ENCODE measurements at places on chromosomes 16 and 17.
A peak's percentile ranks its signal among the peaks of the same experiment; 100 is the strongest.

GRCh38 chr17:40364121-40364861 is at the start of gene GJD3:
GJD3 (minus strand) TSS chr17:40364737; CDS start chr17:40363815, 922 bp downstream.
- no peak for DNase-seq

- peak; percentile 94 for DNase-seq
Measured at GRCh38 chr16:47565454-47565853, 104.3 kb downstream of the PHKB start.

- no peak for DNase-seq
Measured at GRCh38 chr16:53357208-53357586, 77.1 kb upstream of the RBL2 start.

DNA sequence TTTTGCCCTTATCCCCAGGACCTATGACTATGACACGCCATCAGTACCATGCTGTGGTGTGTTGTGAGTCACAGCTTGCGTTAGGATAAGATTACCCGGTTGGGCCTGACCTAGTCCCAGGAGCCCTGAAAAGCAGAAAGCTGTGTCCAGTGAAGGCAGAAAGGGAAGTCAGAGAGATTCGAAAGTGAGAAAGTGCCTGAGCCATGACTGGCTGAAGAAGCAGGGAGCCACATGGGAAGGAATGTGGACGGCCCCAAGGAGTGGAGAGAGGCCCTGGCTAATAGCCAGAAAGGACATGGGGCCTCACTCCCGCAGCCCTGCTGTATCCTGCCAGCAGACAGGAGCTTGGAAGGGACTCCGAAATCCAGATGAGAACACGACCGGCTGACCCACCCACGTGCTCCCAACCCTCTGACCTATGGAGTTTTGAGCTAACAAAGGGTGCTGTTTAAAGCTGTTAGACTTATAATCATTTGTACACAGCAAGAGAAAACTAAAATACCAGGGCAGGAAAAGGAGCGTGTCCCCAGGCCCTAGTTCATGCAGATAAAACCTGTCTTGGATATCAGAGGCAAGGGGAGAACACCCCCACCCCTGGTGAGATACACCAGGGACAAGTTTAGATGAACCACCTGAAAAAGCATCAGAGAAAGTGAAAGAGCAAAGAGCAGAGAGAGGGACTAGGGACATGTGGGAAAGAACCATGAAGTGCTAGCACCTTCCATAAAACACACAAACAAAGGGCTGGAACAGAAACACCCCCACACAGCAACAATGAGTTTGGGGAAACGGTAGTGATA is 115.3 kb downstream of the SLC39A11 start:
- DNase-seq, result no peak

- DNase-seq, result no peak
Measured at GRCh38 chr16:79651363-79651762, 50.8 kb upstream of the MAF start.

DNA sequence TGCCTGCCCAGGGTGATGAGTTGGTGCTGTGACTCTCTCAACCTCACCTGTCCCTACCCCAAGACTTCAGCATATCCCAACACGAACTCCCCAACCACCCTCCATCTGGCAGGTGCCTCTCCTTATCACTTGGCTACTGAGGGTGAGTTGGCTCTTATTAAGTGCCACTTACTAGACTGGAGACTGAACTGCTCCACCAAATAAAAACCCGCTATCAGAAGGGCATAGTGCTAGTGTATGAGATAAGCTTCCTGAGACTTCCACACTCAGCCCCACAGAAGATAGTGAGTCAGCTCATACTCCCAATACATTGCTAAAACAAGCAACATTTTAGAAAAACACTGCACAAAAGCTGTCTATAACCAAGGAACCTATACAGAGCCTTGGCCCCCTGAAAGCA is 16.0 kb upstream of the CCL18 start:
- DNase-seq, result no peak

GRCh38 chr16:30439720-30440348 is 5.8 kb downstream of the SEPHS2 start:
- peak; percentile 65 for DNase-seq

DNA sequence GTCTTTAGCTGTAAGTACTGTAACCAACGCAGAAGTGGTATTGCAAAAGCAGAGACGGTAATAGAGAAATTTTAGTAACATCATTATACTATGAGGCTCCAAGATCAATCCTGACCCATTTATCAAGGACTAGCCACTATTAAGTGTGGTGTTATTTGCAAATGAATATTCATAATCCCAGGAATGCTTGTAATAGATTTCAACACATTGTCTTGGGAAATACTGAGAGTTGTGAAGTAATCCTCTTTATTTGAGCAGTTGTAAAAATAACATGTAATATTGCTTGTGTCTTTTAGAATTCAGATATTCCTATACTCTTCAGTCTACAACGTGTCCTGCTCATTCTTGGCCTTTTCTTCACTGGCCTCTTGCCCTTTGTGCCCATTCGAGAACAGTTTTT is 46.4 kb downstream of the GDPD1 start:
- DNase-seq, result peak; percentile 14

Data from AML-193 (cell line).